ENCODE measurements at places on chromosomes 6 and 20. TPM values are rescaled to one million over a fixed set of nuclear protein-coding genes. Genes with fewer than 3 reads are reported as not detected.

DNA sequence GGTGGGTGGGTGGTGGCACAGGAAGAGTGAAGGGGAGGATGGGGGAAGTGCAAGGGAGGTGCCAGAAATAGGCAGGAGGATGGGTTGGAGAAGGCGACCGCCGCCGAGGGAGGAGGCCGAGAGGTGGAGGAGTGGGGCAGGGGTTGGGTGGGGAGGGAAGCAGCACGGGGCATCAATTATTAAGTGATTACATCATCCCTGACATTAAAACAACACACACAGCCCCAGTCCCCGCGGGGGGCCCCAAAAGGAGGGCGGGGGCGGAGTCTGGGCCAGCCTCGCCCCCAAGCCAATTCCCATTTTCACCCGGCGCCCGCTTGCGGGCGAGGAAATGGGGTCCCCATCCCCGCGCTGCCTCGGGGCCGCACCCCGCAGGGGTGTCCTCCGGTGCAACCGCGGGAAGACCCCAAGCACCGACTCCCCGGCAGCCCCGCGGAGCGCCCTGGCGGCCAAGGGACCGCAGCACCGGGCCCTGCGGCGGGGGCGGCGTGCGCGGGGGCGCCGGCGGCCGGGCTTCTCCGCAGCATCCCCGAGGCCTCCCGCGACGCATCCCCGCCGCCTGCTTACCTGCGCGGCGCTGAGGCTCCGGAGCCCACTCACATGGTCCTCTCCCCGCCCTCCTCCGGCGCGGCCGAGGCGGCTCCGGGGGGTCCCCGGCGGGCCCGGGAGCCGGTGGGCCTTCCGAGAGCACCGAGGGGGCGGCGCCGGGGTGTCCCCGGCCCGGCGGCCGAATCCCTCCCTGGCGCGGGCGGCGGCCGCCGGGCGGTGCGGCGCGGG is 663 bp downstream of the FYN start:
- DNase-seq: no peak

GRCh38 chr6:14742171-14742570 is 503.7 kb upstream of the JARID2 start:
- DNase-seq: no peak

DNA sequence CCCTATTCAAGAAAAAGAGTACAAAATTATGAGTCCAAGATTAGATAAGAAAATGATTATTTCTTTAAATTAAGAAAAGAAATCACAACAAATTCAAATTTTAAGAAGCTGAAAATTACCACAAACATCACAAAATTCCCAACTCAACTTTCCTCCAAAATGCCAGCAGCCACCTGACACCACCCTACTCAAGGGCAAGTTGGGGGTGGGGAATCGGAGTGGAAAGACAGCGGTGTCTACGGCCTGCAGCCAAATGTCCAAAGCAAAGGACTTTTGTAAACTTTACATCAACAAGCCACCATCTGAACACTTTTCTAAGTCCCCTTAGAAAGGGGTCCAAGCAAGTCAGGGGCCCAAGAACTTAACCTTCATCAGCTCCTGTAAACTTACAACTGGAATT is 1.6 kb upstream of the EYA2 start:
- no peak for DNase-seq

SENP6 gene
- 55.9 TPM for total RNA-seq

DNA sequence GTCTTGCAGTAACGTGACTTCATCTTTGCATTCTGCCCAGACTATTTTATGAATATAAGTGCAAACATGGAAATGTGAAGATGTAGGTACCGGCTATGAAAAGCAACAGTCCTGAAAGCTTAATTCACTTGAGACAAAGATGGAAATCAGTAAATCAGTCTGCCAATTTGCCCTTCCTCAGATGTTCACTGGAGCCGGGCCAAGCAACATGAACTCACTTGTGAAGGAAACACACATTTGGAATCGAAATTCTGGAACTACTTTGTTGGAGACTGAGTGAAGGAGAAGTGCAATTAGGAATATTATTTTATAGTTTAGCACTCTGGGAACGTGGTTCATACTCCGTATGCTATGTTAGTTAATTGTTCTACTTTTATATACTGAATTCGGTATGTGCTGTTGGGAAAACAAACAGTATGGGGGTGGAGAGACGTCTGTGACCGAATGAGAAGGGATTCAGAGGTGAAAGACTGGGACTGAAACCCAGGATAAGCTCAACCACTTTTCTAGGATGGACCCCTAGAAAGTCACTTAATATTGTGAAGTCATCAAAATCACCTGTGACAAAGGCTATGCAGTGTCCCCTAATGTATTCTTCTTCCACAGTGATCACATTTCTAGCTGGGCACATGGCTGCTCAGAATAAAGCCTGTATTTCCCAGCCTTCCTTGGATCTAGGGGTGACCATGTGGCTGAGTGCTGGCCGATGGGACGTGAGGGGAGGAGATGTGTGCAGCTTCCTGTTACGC is 95.5 kb downstream of the PREX1 start:
- DNase-seq: no peak

- DNase-seq: no peak
Observed at GRCh38 chr6:22147921-22148776, 148.7 kb downstream of the PRL start.

GRCh38 chr6:13766201-13766634 is 48.1 kb downstream of the MCUR1 start:
- no peak for DNase-seq

THBS2 gene
- 2.6 TPM for total RNA-seq

CST4 gene
- total RNA-seq: not detected

GRCh38 chr6:133644892-133645619 is 243.9 kb upstream of the TCF21 start:
- DNase-seq: no peak
